Thoracic aorta (tissue), 2 donors: ENCODE measurements at places on chromosomes 5 and 9. TPM values are rescaled to one million over a fixed set of nuclear protein-coding genes. Genes with fewer than 3 reads are reported as not detected.

The PRRX2 gene
- 42.0 TPM for total RNA-seq

The FOXD4L5 gene
- not detected for total RNA-seq

The IFNB1 gene
- not detected for total RNA-seq

The CMBL gene
- total RNA-seq, result 7.8 TPM

The GNAQ gene
- 58.8 TPM for total RNA-seq

The DDX41 gene
- total RNA-seq, result 53.7 TPM
